ENCODE measurements at places on chromosomes 5 and 9. TPM values are rescaled to one million over a fixed set of nuclear protein-coding genes. Genes with fewer than 3 reads are reported as not detected.
A peak's percentile ranks its signal among the peaks of the same experiment; 100 is the strongest.

GRCh38 chr9:34271265-34272006 is 57.6 kb downstream of the KIF24 start:
- H3K27me3 ChIP-seq = no peaks in the 10 kb centered on the region
- no peak for DNase-seq
- no peak overlapping the region for H3K4me3 ChIP-seq
- no peaks in the 10 kb centered on the region for H3K4me1 ChIP-seq

DNA sequence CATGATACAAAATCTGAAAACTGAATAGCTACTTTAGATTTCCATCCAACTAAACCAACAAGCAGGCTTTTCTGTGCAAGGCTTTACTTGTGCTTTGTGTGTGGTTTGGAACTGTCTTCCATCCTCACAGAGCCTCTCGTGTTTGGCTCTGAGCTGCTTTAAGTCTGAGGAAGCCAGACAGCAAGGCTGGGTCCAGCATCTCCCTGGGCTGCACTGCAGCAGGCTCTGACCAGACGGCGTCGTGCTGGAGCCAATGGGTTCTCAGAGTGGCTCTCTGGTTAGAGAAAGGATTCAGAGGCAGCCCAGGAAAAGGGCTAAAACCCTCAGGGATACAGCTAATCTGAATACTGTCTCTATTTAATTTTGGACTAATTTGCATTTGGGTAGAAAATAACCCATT is 207.9 kb upstream of the EFNA5 start:
- no peak overlapping the region for H3K27ac ChIP-seq
- no peak overlapping the region for H3K4me3 ChIP-seq
- H3K36me3 ChIP-seq = no peaks in the 10 kb centered on the region
- no peak for DNase-seq

GRCh38 chr9:103798620-103799019 is 295.5 kb upstream of the SMC2 start:
- H3K4me3 ChIP-seq = no peak overlapping the region
- H3K36me3 ChIP-seq = no peaks in the 10 kb centered on the region
- H3K27me3 ChIP-seq = no peaks in the 10 kb centered on the region
- DNase-seq = no peak

DNA sequence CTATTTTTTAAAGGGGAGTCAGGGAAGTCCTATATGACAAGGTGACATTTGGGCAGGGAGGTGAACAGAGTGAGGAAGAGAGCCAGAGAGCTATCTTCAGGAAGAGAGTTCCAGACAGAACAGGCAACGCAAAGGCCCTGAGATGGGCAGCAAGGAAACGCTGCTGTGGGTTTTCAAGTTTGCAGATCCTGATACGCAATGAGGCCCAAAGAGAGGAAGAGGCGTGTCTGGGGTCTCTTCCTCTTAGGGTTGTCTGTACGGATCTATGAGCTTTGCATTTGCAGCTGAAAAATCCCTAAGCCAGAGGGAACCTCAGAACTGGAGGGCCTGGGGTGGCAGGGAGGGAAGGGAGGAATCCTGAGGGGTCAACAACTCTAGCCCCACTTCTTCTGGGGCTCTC is 13.6 kb downstream of the FAT2 start:
- no peaks in the 10 kb centered on the region for H3K36me3 ChIP-seq
- H3K4me1 ChIP-seq = peaks cover 13% of the 10 kb centered on the region
- H3K27ac ChIP-seq = no peak overlapping the region
- H3K4me3 ChIP-seq = no peak overlapping the region

DNA sequence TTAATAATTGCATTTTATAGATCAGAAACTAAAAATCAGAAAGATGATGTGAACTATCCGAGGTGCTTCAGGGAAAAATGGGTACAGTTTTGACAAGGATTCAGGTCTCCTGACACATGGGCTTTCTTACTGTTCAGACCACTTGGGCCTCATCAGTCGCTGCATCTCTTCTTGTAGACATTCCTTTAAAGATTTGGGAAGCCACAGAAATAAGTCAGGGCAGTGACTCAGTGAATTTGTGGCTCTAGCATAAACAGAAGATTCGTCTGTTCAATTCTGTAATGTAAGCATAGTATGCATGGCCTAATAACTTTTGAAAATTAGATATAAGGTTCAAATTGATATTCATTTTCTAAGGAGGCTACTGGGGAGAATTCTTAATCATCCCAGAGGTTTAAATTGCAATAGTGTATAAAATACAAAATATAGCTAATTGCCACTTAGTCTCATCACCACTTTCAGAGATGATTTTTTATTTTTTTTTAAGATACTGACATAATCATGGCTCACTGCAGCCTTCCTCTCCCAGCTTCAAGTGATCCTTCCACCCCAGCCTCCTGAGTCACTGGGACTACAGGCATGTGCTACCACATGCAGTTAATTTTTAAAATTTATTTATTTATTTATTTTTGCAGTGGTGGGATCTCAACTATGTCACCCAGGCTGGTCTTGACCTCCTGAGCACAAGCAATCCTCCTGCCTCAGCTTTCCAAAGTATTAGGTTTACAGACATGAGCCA is 48.9 kb downstream of the RASEF start:
- no peak overlapping the region for H3K4me3 ChIP-seq
- no peaks in the 10 kb centered on the region for H3K36me3 ChIP-seq
- DNase-seq = no peak
- H3K27me3 ChIP-seq = no peaks in the 10 kb centered on the region
- no peaks in the 10 kb centered on the region for H3K4me1 ChIP-seq

DNA sequence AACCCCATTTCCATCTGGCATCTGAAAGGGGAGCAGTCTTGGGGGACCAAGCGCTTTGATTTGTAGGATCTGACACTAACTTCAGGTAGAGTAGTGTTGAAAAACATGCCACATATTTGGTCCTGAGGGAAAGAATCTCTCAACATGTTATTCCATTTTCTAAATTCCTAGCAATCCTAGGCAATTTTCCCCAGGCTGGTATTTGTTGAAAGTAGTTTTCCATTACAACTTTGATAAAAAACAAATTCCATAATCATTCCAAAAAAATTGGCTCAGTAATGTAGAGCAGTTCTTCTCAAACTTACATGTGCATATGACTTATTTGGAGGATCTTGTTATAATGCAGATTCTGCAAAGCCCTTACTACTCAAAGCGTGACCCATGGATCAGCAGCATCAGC is 477.9 kb downstream of the ACTL7B start:
- H3K27me3 ChIP-seq = no peaks in the 10 kb centered on the region
- no peak for DNase-seq
- H3K4me3 ChIP-seq = no peak overlapping the region
- peaks cover 8% of the 10 kb centered on the region for H3K4me1 ChIP-seq
- H3K36me3 ChIP-seq = no peaks in the 10 kb centered on the region

DNA sequence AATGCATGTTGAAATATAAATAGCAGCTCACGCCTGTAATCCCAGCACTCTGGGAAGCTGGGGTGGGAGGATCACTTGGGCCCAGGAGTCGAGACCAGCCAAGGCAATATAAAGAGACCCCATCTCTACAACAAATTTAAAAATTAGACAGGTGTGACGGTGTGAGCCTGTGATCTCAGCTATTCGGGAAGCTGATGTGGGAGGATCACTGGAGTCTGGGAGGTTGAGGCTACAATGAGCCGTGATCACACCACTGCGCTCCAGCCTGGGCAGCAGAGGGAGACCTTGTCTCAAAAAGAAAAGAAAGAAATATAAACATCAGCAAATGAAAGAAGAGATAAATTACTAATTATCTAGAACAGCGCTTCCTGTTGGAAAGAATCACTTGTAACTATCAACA is 105.0 kb downstream of the MAPKAP1 start:
- H3K36me3 ChIP-seq = no peaks in the 10 kb centered on the region
- peaks cover 5% of the 10 kb centered on the region for H3K4me1 ChIP-seq
- H3K4me3 ChIP-seq = no peak overlapping the region
- no peak overlapping the region for H3K27ac ChIP-seq
- H3K27me3 ChIP-seq = no peaks in the 10 kb centered on the region

GRCh38 chr5:111513131-111513520 is 791 bp upstream of the STARD4 start:
- no peaks in the 10 kb centered on the region for H3K36me3 ChIP-seq
- no peaks in the 10 kb centered on the region for H3K27me3 ChIP-seq
- DNase-seq = no peak
- H3K4me1 ChIP-seq = peaks cover 18% of the 10 kb centered on the region
- H3K4me3 ChIP-seq = peak overlapping the region; percentile 86

GRCh38 chr5:138408023-138408422 is 30.8 kb upstream of the REEP2 start:
- H3K4me3 ChIP-seq = no peak overlapping the region
- no peaks in the 10 kb centered on the region for H3K27me3 ChIP-seq
- no peak overlapping the region for H3K27ac ChIP-seq

GRCh38 chr9:113946496-113947115 is 70.5 kb downstream of the ZNF618 start:
- no peaks in the 10 kb centered on the region for H3K36me3 ChIP-seq
- no peak overlapping the region for H3K27ac ChIP-seq
- no peak overlapping the region for H3K4me3 ChIP-seq

- H3K4me1 ChIP-seq = no peaks in the 10 kb centered on the region
- H3K36me3 ChIP-seq = no peaks in the 10 kb centered on the region
- H3K27me3 ChIP-seq = no peaks in the 10 kb centered on the region
- DNase-seq = no peak
- H3K27ac ChIP-seq = no peak overlapping the region
Measured at GRCh38 chr5:74903165-74903787, 37.1 kb upstream of the FAM169A start.

DNA sequence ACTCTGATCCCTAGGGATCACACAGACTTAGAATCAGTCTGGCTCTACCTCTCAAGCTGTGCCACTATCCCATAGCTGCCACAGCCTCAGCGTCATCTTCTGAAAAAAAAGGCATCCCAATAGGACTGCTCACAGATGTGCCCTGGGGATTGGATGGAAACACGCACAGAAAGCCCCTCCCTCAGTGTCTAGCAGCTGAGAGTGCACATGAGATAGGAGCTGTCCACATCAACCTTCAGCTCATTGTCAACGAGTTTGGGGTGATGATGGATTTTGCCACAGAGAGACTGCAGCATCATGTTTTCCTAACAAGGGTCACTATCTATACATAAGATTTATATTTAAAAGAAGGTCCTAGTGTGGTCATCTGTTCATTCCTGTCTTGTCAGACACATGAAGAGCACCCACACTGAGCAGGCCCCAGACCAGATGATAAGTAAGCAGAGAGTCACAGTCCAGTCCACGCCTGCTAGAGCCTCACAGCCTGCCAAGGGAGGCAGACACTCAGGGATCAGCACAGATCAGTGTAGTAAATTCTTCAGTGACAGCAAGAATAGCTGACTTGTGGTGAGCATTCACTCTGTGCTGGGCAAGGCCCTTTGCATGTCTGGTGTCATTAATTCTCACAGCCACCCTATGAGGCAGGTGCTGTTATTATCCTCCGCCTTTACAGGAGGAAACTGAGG is 25.8 kb downstream of the AFAP1L1 start:
- DNase-seq = no peak
- H3K27ac ChIP-seq = no peak overlapping the region
- H3K27me3 ChIP-seq = no peaks in the 10 kb centered on the region
- H3K4me1 ChIP-seq = peaks cover 3% of the 10 kb centered on the region

DNA sequence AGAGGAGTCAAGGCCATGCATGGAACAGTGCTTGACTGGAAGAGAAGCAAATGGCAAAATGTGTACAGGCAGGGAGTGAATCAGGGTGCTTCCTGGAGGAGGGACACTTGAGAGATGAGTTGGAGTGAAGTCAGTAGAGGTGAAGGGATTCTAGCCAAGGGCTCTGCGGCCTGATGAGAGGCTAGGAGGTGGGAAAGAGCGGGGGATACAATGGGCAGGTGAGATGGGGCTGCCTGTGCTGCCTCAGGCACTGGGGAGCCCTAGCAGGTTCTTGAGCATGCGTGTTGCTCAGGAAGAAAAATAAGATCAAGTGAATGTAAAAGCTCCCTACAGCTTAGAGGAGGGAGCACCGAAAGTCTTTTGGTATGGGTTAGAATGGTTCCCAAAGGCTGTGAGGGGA is 22.3 kb downstream of the ERGIC1 start:
- H3K36me3 ChIP-seq = no peaks in the 10 kb centered on the region
- DNase-seq = no peak
- H3K4me3 ChIP-seq = no peak overlapping the region
- H3K27me3 ChIP-seq = no peaks in the 10 kb centered on the region

GRCh38 chr5:57102189-57102904 is 71.5 kb upstream of the GPBP1 start:
- H3K27me3 ChIP-seq = no peaks in the 10 kb centered on the region
- H3K36me3 ChIP-seq = no peaks in the 10 kb centered on the region
- H3K27ac ChIP-seq = no peak overlapping the region
- H3K4me1 ChIP-seq = no peaks in the 10 kb centered on the region

- no peaks in the 10 kb centered on the region for H3K4me1 ChIP-seq
- no peak for DNase-seq
- H3K36me3 ChIP-seq = no peaks in the 10 kb centered on the region
- no peak overlapping the region for H3K27ac ChIP-seq
Measured at GRCh38 chr5:180605554-180606214, 14.4 kb upstream of the SCGB3A1 start.

- no peak overlapping the region for H3K27ac ChIP-seq
- H3K4me1 ChIP-seq = no peaks in the 10 kb centered on the region
- H3K36me3 ChIP-seq = no peaks in the 10 kb centered on the region
- DNase-seq = no peak
Measured at GRCh38 chr9:97934321-97935115, 3.5 kb downstream of the HEMGN start.

DNA sequence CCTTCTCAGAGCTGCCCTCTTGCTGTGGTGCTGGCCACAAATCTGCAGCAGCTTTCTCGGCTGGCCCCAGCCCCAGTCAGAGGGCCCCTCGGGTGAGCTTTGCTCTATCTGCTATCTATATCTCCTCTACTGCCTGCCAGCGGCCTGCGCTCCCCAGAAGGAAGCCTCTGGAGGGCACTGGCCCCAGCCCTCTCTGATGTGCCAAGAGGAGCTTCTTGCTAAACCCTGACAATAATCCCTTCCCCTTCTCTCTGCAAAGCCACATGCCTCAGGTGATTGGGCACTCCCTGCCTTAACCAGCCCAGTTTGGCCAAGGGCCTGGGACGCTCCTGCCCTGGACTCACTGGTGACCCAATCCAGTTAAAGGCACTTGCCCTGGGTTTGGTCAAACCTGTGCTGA is 42.7 kb downstream of the CAMK2A start:
- no peak overlapping the region for H3K27ac ChIP-seq
- no peaks in the 10 kb centered on the region for H3K36me3 ChIP-seq
- H3K27me3 ChIP-seq = no peaks in the 10 kb centered on the region
- no peak overlapping the region for H3K4me3 ChIP-seq
- no peak for DNase-seq

DNA sequence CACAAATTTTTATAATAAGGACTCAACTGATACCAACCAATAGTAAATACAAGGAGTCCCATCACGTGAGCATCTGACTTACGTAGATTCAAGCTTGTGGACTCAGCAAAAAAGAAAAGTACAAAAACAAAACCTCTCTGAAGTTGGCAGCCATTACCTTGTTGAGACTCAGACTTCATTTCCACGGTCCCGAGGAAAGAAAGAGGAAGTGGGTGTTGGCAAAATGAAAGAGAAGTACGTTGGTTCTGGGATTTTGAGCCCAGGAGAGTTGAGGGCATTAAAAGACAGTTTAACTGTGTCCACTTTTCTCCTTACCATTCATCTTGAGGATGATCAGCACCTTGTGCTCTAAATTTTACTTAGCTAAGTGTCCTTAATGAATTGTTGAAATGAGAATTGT is 26.7 kb downstream of the NCBP1 start:
- peaks cover 80% of the 10 kb centered on the region for H3K36me3 ChIP-seq
- H3K27me3 ChIP-seq = no peaks in the 10 kb centered on the region
- H3K4me3 ChIP-seq = no peak overlapping the region
- H3K4me1 ChIP-seq = no peaks in the 10 kb centered on the region
- H3K27ac ChIP-seq = no peak overlapping the region

DDX4 gene
- total RNA-seq = not detected

PCDHAC2 gene
- 3.9 TPM for total RNA-seq

KLF9 gene
- total RNA-seq = 98.5 TPM

SPAAR gene
- total RNA-seq = 0.49 TPM

STPG3 gene
- not detected for total RNA-seq

GPR150 gene
- 1.7 TPM for total RNA-seq

BTNL9 gene
- 34.1 TPM for total RNA-seq

LPAR1 gene
- total RNA-seq = 83.0 TPM

SLC25A2 gene
- total RNA-seq = not detected

FAM200C gene
- total RNA-seq = 2.5 TPM
